ENCODE measurements at places on chromosomes 12 and 14. TPM values are rescaled to one million over a fixed set of nuclear protein-coding genes. Genes with fewer than 3 reads are reported as not detected.

HOXC6 gene
- not detected for total RNA-seq

ADGRD1 gene
- 0.11 TPM for total RNA-seq

NELL2 gene
- 0.55 TPM for total RNA-seq

TNFAIP2 gene
- total RNA-seq: 29.4 TPM

VRK1 gene
- 63.9 TPM for total RNA-seq

C12orf42 gene
- total RNA-seq: not detected

FAR2 gene
- 9.9 TPM for total RNA-seq
